ENCODE measurements at places on chromosomes 3 and 15.

DNA sequence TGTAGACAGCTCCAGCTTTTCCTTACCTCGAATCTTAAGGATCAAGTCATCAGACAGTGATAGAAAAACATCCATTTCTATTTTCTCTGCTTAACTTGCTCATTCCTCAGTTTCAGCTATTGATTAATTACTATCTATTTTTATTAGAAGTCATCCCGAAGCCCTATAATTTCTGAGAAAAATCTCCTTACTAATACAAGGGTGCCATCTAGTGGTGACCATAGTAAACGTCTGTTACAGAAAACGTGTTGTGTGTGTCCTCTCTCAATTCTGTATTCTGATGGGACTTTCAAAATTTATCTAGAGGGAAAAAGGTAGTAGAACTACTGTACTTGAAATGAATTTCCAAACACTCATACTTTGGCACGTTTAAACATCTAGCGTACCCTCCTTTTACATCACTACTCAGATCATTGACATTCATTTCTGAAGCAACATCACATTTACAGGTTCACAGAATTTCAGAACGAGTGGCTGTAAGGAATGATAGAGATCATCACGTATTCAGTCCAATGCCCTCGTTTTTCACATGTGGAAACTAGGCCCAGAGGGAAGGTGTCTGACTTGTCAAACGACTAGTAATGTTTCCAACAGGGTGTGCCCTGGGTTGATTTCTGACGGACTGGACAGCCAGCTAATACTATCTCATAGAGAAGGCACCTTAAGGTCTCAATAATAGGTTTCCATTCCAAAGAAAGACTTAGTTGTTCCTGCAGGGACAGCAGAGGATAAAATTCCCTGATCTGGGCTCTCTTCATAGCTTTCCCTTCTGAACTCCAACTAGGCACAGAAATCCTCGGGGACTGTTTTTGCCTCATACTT is 25.6 kb downstream of the HACD2 start:
- no peak for DNase-seq

GRCh38 chr3:134361162-134361835 is 12.9 kb downstream of the AMOTL2 start:
- DNase-seq: no peak

DNA sequence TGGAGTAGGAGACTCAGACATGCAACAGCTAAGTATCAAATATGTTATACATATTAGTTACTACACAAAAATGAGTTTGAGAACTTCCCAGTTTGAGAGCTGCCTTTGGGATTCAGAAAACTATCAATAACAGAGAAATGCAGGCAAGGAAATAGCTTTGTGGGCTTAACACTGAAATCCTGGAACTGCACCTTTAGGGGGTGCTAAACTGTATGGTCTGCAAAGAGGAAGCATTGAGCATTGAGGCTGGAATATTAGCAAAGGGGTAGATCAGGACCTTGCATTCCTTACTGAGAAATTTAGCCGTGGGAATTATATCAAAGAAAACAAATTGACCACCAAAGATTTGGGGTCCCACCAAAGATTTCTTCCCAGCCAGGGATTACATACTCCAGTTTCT is 580.0 kb downstream of the ZNF385D start:
- DNase-seq: no peak

- no peak for DNase-seq
These were observed 364.7 kb downstream of the FHIT start for GRCh38 chr3:60886518-60886917.

DNA sequence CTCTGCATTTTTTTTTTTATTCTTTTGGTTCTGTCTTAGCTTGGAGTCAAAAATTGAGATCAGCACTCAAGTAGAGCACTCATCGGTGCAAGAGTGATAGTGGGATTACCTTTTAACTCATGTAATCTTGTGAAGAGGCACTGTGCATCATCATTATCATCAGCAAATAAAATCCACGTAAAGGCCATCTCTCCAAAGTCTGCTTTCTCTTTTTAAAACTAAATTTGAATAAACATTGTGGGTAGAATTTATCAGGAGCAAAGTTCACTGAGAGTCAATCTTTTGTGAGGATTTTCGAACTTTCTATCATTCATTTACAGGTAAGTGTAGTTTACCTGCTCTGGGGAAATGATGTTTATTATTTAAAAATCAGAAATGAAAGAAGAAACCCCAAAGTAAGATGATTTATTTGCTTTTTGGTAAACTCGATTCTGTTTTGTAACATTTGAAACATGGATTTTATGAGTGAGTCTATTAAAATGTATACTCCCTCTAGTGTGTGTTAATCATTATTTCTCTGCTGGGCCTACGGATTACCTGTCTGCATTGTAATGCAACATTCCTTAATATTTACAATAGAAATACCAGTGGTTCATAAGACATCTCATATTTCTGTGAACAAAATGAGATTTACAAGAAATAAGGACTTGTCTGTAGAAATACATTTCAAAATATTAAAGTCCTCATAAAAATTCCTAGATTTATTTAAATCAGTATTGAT is 327.7 kb upstream of the NAALADL2 start:
- DNase-seq: no peak

- DNase-seq: no peak
These were observed 382.4 kb upstream of the GBE1 start for GRCh38 chr3:82143661-82144412.

DNA sequence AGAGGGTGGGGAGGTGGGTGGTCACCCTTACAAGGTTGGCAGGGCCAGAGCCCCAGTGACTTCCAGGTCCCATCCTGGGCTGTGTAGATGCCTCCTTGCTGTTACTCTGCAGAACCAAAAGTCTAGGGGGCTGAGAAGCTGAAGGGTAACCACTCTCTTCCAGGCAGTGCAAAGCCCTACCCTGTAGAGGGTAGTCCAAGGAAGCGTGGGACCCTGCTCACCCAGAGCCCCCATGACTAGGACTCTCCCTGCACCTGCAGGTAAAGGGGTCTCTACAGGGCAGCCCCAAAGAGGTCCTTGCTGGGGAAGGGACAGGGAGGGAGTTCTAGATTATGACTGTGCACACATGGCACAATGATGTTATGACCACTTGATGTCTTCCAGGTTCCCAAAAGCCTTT is 14.2 kb downstream of the GHRL start:
- DNase-seq: no peak

DNA sequence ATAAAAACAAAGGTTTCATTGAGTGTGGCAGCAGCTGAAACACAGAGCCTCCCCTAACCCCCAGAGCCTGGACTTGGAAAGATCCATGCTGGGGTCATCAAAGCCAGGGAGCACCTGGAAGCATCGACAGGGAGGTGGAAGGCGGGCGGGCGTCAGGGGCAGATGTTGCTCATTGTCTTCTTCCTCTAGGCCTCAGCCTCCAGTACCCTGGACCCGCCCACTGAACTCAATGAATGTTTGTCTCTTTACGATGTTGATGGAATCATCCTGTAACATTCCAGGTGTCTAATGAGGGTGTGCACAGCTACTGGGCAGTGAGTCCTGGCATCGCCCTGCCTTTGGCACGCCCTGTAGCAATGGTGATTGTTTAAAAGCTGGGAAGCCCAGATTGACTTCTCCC is 9.8 kb downstream of the GP5 start:
- no peak for DNase-seq

DNA sequence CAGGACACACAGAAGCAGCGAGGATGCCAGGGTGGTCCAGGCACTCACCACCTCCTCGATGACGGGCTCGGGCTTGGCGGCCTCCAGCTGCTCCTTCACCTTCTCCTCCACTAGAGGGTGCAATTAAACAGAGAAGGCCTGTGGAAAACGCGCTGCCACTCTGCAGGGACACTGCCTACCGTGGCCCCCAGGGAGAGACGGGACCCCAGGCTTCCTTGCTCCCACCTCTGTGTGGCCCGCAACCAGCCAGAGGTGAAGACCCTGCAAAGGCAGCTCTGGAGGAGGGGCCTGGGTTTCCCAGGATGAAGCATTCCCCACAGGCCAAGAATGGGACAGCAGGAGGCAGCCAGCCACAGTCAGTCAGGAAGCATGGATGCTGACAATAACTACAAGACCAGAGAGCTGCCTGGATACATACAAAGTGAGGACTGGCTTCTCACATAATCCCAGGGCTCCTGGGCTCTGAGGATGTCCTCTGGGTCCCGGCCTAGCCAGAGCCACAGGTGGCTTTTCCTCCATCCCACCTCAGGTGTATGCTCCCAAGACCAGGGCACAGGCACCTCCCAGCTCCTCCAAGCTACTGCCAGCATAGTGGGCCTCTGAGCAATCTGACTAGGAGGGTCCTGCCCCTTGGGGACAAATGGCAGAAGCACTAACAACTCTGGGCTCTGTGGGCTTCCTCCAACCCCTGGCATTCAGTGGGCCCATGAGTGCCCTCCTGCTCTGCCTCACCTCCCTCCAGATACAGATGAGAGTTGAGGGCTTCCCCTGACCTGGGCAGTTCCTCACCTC is 46.2 kb downstream of the PTH1R start:
- peak; percentile 53 for DNase-seq

- DNase-seq: no peak
These were observed 60.4 kb upstream of the RNF7 start for GRCh38 chr3:141677701-141678100.

DNA sequence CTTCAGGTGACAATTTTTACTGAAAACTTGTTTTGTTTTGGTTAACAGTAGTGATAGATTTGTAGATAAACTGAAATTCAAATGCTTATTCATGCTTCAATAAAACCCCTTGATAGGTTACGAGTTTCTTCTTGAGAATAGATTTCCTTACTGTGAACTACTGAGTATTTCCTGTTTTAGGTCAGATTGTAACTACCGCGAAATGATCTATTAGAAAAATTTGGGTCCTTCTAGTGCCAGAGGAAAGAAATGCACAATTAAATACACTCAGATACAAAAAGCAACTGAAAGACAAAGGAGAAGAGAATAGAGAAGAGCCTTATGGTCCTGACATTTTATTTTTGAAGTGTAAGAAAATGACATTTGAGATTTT is 251.7 kb upstream of the TBL1XR1 start:
- no peak for DNase-seq

GRCh38 chr15:69692342-69692741 is 239.7 kb downstream of the RPLP1 start:
- no peak for DNase-seq

DNA sequence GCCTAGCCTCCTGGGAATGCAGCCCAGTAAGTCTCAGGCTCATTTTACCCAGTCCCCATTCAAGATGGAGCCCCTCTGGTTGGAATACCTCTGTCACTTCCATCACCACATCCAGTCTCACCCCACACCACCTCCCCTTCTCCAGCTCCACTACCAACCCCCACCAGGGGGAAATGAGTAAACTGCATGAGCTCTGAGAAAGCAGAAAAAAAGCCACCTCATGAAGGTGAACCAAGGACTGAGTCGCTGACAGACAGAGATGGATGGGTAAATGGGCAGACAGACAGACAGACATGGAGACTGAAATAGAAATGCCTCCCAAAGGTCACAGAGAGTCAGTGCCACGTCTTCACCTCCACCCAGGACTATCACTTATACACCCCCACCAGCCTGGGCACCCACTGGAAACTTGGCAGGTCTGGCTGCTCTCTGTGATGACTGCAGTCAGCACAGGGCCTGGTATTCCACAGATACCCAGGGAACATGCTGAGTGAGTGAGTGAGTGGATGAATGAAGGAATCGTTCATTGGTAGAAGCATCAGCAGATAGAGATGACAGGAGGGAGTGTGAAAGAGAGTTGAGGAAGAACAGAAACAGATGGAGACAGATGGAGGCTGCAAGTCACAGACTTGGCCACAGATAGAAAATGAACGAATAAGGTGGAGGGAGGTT is 4.9 kb upstream of the LOXL1 start:
- no peak for DNase-seq

DNA sequence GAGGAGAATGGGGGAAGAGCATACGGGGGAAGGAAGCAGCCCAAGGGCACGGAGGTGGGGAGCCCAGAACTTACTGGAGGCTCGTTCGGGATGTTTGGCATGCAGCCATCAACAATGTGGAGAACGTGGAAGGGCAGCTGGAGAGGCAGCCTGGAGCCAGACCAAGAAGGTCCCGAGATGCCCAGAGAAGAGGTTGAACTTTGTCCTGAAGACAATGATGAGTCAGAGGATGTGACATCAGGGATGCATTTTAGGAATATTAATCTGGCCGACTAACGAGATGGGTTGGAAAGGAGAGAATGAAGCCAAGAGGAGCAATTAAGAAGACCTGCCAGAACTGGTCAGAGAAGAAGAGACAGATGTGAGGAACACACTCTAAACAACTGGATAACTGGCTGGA is 98.2 kb downstream of the SRGAP3 start:
- DNase-seq: no peak

DNA sequence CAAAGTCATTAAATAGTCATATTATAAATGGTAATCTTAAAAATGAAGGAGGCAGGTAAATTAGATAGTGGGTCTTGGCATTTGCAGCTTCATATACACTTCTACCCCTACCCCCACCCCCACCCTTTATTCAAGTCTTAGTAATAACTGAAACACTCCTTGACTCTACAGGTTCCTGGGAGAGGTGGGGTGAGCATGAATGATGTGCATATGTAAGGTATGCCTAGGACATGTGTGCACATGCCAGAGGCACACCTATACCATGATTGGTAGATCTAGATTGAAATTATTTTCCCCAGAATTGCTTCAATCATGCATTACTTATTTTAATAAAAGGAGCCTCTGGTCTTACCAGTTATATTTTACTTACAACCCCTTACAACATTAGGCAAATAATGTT is 40.1 kb upstream of the PDCD6IP start:
- no peak for DNase-seq

- DNase-seq: no peak
These were observed 222.8 kb downstream of the FAM43A start for GRCh38 chr3:194908496-194908895.

GRCh38 chr15:57503051-57503702 is 88.5 kb upstream of the MYZAP start:
- peak; percentile 6 for DNase-seq

DNA sequence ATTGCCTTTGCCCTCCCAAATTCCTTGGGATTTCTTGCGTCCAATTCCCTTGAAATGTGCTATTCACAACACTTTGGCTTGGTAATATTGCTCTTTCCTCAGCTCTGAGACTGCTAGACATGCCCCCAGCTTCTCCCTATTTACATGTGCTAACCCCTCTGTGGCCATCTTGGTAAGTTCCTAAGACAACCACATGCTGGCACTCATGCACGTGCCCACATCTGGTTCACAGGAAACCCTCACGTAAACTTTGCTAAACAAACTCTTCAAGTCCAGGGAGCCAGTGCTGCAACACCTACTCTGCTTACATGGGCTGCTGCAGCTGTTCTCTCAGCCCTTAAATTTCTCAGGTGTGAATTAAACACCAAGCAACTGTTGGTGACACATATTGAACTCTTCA is 121.8 kb downstream of the ADAMTSL3 start:
- no peak for DNase-seq

GRCh38 chr15:77716632-77717332 is 84.1 kb upstream of the LINGO1 start:
- DNase-seq: no peak

- DNase-seq: no peak
These were observed 470.5 kb downstream of the EPHA3 start for GRCh38 chr3:89577637-89578530.

GRCh38 chr3:70358978-70359580 is 46.6 kb upstream of the MDFIC2 start:
- no peak for DNase-seq
